Amygdala (tissue), 56 donors: ENCODE measurements at places on chromosomes 2 and 18.

- DNase-seq = no peak
These were observed at the start of gene DYSF for GRCh38 chr2:71453404-71454220. TSS of gene DYSF (plus strand) at chr2:71453561.

GRCh38 chr2:182197529-182197928, 211.9 kb downstream of the PPP1R1C start:
- no peak for DNase-seq

- no peak for DNase-seq
These were observed 100.9 kb downstream of the IRS1 start for GRCh38 chr2:226698671-226699070.

DNA sequence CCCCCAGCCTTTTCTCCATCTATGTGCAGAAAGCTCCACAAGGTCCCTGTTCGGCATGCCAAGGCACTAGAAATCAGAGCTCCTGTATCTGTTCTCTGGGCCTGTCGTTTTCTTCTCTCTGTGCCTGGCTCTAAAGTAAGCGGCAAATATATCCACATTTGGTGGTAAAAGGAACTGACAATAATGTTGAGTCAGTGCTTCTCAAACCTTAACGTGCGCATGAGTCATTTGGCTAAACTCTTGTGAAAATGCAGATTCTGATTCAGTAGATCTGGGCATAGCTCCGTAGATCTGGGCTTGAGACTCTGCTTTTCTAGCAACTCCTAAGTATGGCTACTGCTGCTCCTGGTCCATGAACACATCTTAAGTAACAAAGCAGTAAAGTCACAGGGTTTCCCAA, 16.5 kb upstream of the ACSL3 start:
- DNase-seq = no peak

GRCh38 chr2:18214936-18215335, 336.5 kb downstream of the KCNS3 start:
- no peak for DNase-seq

- DNase-seq = no peak
These were observed 44.3 kb downstream of the FEZ2 start for GRCh38 chr2:36553683-36554082.

GRCh38 chr18:49677081-49677480, 115.2 kb downstream of the LIPG start:
- no peak for DNase-seq

GRCh38 chr2:241673797-241674725, 12.6 kb downstream of the DTYMK start:
- DNase-seq = no peak

GRCh38 chr2:29628108-29628745, 293.2 kb downstream of the ALK start:
- no peak for DNase-seq

GRCh38 chr18:67705748-67706147, 189.2 kb upstream of the DSEL start:
- no peak for DNase-seq

- no peak for DNase-seq
These were observed 106.0 kb upstream of the FOSL2 start for GRCh38 chr2:28286678-28287077.

DNA sequence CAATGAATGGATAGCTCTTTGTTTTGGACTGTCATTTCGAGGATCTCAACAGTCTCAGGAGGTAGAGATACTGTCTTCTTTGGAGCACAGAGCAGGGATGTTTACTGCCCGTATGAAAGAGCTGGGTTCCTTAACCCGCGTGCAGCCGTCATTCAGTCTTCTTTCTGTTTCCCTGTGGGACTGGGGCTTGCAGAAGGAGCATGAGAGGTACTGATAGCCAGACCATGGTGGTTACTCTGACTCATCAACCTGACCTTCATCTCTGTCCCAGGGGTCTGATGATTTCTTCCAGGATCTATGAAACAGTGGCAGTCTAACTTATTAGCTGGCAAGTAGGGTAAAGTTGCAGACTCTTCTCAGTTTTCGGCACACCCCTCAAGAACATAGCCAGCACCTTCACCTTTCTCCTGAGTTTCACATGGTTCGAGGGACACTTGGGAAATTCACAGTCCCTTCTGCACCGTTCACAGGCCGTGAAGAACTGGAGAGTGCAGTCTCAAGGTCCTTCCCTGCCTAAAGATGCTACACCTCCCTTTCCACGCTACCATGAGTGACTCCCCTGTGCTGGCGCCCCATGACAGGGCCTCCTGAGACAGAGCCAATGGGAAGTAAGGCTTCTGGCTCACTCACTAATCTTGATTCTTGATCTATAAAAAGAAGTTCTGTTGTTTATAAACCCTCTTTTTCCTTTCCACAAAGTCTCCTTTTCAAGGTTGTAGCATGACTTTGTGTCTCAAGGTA, 226.2 kb downstream of the MC4R start:
- no peak for DNase-seq

DNA sequence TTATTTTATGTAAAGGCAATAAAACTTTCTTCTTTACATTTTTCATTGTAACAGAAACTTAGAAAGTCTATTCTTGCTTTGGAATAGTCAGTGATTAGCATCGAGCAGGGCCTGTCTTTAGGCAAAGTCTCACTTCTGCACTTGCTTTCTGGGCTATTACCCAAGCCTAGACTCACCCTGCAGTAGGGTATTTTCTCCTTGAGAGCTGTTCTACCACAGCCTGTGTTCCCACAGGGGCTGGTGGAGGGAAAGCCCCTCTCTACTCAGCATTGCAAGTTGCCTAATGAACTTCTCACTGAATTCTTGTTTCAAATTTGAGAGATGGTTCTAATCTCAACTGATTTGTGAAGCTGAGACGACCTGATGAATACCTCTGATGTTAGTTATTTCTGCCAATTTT, 111.7 kb upstream of the KLHL14 start:
- DNase-seq = no peak

GRCh38 chr18:46321955-46322354, 217.8 kb downstream of the HAUS1 start:
- no peak for DNase-seq

DNA sequence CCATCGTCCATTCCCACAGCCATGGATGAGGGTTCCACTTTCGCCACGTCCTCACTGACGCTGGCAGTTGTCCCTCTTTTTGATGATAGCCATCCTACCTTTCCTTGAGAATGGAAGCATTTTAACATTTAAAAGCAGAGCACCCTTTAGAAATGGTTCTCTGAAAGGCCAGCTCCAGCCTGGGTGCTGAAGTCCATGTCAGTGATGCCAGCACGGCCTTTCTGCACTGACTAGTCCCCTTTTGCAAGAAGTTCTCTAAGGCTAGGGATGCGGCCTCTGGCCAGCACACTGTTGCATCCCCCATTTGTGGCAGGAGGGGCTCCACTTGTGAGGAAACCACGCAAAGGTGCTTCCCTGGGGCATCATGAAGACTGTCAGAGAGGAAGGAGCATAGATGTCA, 203.5 kb downstream of the MGAT5 start:
- DNase-seq = no peak

DNA sequence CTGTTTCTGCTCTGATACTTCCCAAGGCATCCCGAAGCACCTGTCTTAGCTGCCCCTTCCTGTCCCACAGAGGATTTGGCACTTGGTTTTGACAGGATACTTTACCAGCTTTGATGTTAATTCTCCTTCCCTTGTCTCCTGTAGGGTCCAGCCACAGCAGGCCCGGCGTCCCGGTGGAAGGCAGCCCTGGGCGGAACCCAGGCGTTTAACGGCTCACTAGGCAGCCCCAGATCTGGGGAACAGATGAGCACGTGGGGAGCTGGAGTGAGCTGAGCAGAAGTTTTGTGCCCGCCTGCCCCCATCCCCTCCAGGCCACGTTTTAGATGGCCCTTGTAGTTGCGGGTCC, 11.4 kb downstream of the ANKRD23 start:
- no peak for DNase-seq

DNA sequence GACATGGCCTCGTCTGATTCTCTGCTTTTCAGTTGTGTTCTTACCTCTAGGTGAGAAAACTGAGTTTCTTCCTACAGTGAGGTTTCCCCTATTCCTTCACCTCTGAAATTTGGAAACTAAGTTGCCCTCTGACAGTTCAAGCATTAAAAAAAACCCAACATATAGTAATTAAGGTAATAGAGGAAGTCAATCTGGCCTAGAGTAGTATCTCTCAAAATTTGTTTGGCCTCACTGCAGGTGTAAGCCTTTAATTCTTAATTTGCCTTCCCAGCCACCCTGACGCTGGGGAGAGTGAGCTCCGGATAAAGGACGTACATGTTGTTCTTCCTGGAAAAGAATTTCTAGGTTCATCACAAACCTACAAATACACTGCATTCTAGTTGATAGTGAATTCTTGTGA, 1.4 kb downstream of the CAD start:
- no peak for DNase-seq

DNA sequence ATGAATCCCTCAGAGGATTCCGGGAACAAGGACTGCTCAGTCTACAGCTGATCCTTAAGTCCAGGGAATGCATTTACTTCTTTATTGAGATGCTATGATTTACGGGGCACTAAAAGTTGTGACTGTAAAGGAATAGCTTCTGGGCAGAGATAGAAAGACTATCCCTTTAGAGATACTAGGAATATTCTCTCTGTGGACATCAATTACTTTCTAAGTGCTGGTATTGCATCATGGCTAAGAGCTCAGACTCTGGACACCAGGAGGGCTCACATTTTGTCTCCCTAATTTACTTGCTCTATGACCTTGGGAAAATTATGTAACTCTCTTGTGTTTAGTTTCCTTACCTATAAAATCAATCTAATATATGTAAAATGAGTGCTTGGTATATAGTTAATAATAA, 131.4 kb downstream of the AKAIN1 start:
- DNase-seq = no peak

DNA sequence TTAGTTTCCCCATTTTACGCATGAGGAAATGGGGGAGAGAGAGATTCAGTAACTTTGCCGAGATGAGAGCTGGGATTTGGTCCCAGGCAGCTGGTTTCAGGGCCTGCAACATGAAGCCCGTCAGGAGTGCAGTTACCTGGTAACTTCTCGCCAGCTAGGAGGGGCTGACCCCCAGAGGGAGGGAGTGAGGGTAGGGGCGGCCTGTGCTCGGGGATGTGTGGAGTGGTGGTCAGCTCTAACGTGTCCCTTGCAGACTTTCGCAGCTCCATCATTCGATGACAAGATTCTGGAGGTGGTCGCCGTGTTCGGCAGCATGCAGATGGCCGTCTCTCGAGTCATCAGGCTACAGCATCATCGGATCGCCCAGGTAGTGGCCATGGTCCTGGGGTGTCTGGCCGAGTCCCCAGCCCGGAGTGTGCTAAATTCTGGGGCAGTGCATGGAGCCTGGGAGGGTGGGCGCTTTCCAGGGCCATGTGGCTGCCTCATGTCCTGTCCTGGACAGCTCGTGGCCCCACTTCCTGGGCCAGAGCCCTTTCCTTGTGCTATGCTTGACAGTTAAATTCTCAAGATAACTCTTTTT, 103.8 kb downstream of the DGKD start:
- no peak for DNase-seq

GRCh38 chr18:2883076-2883735, 36.4 kb downstream of the EMILIN2 start:
- DNase-seq = no peak

- DNase-seq = no peak
These were observed 33.5 kb downstream of the PNO1 start for GRCh38 chr2:68190991-68191731.

DNA sequence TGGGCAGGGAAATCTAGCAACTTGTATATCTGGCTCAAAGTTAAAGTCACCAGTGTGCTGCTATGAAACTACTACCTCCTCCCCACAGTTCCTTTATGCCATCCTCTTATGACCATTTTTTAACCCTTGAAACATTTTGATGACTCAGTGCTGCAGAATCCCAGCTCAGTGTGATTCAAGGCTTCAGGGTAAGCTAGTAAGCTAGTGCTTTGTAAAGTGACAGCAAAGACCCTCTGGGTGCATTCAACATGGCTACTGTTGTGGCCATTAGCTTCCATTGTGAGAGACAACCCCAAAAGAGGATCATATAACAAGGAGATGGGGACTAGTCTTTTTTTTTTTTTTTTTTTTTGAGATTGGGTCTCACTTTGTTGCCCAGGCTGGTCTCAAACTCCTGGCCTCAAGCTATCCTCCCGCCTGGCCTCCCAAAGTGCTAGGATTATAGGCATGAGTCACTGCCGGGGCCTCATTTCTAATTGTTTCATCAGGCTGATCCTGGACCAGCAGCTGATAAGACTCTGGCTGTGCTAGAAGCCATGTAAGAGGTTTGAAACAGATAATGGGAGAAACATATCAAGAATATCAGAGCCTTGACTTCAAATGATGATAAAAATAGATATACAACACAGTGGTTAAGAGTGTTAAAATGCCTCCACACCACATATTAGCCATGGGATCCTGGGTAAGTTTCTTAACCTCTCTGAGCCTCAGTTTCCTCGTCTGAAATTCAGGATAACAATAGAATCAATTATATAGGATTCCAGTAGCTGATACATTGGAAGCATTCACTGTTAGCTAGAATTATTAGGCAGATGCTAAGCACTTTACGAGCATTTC, 65.7 kb upstream of the RTN4 start:
- DNase-seq = no peak

DNA sequence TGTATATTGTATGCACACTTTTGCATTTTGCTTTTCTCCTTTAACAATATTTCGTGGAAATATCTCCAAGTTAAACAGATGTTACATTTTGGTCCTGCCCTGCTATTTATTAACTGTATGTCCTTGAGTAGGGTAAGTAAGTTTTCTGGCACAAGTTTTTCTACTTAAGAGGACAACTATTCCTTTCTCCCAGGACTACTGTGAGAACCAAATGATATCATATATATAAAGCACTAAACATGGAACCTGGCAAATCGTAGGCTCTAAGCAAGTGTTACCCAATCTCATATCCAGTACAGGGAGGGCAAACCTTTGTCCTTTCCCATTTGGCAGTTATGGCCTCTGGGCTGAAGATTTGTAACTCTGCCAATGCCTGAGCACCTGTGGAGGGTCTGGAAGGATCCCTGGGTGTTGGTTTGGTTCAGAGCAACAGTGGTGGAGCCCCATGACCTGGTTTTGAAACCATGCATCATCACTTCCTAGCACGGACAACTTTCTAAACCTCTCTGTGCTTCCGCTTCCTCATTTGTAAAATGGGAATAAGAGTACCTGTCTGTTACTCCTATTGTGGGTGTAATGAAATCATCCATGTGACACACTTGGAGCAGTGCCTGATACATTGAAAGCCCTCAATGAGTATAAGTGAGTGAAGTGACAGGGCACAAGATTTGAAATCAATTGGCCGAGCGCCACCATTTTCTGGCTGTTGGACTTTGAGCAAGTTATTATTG, 28.3 kb upstream of the ICOS start:
- DNase-seq = no peak

DNA sequence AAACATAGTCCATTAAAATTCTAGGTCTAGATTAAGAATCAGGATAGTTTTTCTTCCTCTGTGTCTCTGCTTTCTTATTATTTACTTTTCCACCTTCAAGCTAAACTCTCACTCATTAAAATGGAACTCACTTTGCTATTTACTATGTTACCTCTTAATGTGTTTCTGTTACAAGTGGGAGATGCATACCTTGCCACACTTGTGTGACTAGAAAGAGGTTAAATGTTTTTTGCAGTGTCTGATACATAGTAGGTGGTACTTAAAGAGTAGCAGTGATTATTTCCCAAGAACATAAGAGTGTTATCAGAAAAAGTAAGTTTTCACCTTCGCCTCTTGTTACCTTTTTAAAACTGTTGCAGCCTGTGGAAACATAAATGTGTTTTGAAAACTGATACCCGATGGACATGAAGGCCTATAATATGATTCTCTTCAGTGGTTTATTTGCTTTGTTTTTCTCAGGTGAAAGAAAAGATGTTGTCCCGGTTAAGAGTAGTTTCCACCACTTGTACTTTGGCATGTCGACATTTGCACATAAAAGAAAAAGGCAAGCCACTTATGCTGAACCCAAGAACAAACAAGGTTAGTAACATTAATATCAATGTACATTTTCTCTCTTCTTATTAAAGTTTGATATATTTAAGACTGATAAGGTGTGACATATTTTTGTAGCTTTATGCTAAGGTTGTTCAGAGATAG, 16.6 kb downstream of the ME2 start:
- DNase-seq = no peak
